ENCODE measurements at places on chromosomes 5 and 9.

GRCh38 chr5:169303119-169303515 lies 2.2 kb upstream of the SLIT3 start:
- no peak for DNase-seq
- H3K27ac ChIP-seq: no peak overlapping the region
- H3K4me3 ChIP-seq: no peak overlapping the region
- no peaks in the 10 kb centered on the region for H3K27me3 ChIP-seq
- no peaks in the 10 kb centered on the region for H3K4me1 ChIP-seq
- H3K36me3 ChIP-seq: no peaks in the 10 kb centered on the region

- H3K27ac ChIP-seq: no peak overlapping the region
- no peaks in the 10 kb centered on the region for H3K27me3 ChIP-seq
- H3K36me3 ChIP-seq: no peaks in the 10 kb centered on the region
- DNase-seq: no peak
- no peaks in the 10 kb centered on the region for H3K4me1 ChIP-seq
These were observed 143.7 kb downstream of the PTTG1 start for GRCh38 chr5:160565376-160565775.

DNA sequence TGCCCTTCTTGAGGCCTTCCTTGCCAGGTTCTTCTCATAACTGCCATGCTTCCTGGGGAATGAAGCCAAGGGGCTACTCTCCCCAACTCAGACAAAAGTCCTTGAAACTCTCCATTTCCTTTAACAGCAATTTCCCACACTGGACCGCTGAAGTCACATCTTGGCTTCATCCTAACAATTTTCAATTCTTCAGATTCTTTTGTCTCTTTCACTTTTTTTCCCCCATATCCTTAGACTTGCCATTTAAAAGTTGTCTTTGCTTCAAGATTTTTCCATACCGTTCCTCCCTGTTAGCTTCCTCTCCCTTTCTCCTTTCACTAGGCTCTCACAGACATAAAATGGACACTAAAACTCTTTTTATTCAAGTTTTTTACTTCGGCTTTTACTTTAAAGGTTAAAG lies 93.1 kb upstream of the ITGA1 start:
- H3K4me3 ChIP-seq: no peak overlapping the region
- H3K27ac ChIP-seq: no peak overlapping the region
- no peaks in the 10 kb centered on the region for H3K4me1 ChIP-seq
- DNase-seq: no peak
- no peaks in the 10 kb centered on the region for H3K27me3 ChIP-seq
- H3K36me3 ChIP-seq: no peaks in the 10 kb centered on the region

DNA sequence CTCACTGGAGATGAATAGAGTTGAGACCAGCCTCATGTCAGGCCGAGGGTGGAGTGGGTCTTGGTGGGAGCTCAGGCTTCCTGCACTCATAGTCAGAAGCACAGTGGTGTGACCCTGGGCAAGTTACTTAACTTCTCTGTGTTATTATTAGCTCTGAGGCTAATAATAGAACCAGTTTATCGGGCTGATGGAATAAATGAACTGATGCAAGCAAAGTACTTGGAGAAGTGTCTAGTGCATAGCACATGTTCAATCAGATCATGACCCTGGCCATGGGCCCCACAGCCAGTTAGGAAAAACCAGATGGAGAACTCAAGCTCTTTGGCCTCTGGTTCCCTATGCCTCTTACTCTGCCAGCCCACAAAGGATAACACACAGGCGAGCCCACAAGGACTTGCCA lies 45.3 kb upstream of the OSMR start:
- no peak for DNase-seq
- H3K4me1 ChIP-seq: no peaks in the 10 kb centered on the region
- H3K27ac ChIP-seq: no peak overlapping the region
- no peak overlapping the region for H3K4me3 ChIP-seq
- no peaks in the 10 kb centered on the region for H3K27me3 ChIP-seq

- no peaks in the 10 kb centered on the region for H3K27me3 ChIP-seq
- H3K36me3 ChIP-seq: no peaks in the 10 kb centered on the region
- DNase-seq: no peak
- no peak overlapping the region for H3K4me3 ChIP-seq
- no peaks in the 10 kb centered on the region for H3K4me1 ChIP-seq
These were observed 52.4 kb downstream of the NREP start for GRCh38 chr5:111704452-111705085.

GRCh38 chr5:56108246-56108645 lies 113.5 kb upstream of the IL6ST start:
- peaks cover 46% of the 10 kb centered on the region for H3K4me1 ChIP-seq
- H3K27ac ChIP-seq: peak overlapping the region; percentile 53
- H3K4me3 ChIP-seq: no peak overlapping the region
- no peaks in the 10 kb centered on the region for H3K27me3 ChIP-seq
